ENCODE measurements at places on chromosomes 6 and 20. TPM values are rescaled to one million over a fixed set of nuclear protein-coding genes. Genes with fewer than 3 reads are reported as not detected.

FAM209A gene
- not detected for total RNA-seq

MROH8 gene
- 5.1 TPM for total RNA-seq

- peak; percentile 25 for DNase-seq
- H3K4me3 ChIP-seq: no peak overlapping the region
- no peaks in the 10 kb centered on the region for H3K27me3 ChIP-seq
- no peak overlapping the region for H3K27ac ChIP-seq
- no peaks in the 10 kb centered on the region for H3K4me1 ChIP-seq
Observed at GRCh38 chr20:11553603-11554002, 364.1 kb upstream of the BTBD3 start.

- H3K4me3 ChIP-seq: no peak overlapping the region
- no peaks in the 10 kb centered on the region for H3K36me3 ChIP-seq
- H3K27me3 ChIP-seq: no peaks in the 10 kb centered on the region
- no peak for DNase-seq
Observed at GRCh38 chr6:89385846-89386245, 26.2 kb downstream of the RRAGD start.

HSPA12B gene
- total RNA-seq: 3.1 TPM

GRCh38 chr6:71349395-71349794, 60.8 kb downstream of the OGFRL1 start:
- no peak for DNase-seq
- no peak overlapping the region for H3K4me3 ChIP-seq
- H3K27ac ChIP-seq: no peak overlapping the region
- H3K27me3 ChIP-seq: no peaks in the 10 kb centered on the region
- H3K36me3 ChIP-seq: no peaks in the 10 kb centered on the region

GRCh38 chr20:12970372-12970821, 38.4 kb upstream of the SPTLC3 start:
- H3K27ac ChIP-seq: no peak overlapping the region
- H3K36me3 ChIP-seq: no peaks in the 10 kb centered on the region
- no peaks in the 10 kb centered on the region for H3K27me3 ChIP-seq
- DNase-seq: no peak
- no peak overlapping the region for H3K4me3 ChIP-seq

DNA sequence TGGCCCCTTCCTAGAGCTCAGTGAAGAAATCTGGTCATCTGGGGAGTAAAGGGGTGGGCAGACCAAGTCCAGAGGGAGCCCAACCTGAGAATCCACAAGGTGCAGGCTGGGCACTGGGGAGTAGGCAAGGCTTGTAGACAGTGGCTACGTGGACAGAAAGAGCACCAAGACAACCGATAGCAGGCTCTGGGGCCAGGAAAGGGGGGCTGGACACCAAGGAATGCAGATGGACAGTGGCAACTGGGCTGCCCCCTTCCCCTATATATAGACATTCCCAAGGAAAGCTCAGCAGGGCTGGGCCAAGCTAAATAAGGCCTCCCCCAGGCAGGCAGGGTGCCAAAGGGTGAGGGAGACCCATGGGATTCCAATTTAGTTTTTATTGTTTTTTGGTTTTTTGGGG, 1.5 kb upstream of the TNNC2 start:
- H3K4me3 ChIP-seq: no peak overlapping the region
- peaks cover 38% of the 10 kb centered on the region for H3K4me1 ChIP-seq
- H3K27ac ChIP-seq: no peak overlapping the region
- no peaks in the 10 kb centered on the region for H3K27me3 ChIP-seq
- H3K36me3 ChIP-seq: no peaks in the 10 kb centered on the region
- no peak for DNase-seq

DNA sequence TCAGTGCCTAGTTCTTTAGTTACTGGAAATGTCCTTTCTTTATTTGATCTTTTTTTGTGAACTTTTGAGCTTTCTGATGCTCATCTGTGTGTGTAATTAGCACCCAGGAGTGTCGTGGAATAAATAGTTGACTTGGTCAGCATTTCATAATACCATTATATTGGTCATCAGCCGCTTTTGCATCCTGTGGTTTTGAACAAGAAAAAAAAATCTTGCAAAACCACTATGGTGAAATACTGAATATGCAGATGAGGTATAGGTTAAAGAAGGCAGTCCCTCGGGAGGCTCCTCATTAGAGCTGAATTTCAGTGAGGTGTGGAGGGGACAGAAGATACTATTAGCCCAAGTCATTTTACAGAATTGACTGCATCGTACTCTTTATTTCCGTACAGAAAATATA, 90.1 kb downstream of the FOXO3 start:
- H3K27ac ChIP-seq: peak overlapping the region; percentile 87
- no peaks in the 10 kb centered on the region for H3K36me3 ChIP-seq
- H3K4me1 ChIP-seq: peaks cover 98% of the 10 kb centered on the region
- H3K4me3 ChIP-seq: no peak overlapping the region

FRK gene
- 21.0 TPM for total RNA-seq

ELMO2 gene
- total RNA-seq: 9.9 TPM

DNA sequence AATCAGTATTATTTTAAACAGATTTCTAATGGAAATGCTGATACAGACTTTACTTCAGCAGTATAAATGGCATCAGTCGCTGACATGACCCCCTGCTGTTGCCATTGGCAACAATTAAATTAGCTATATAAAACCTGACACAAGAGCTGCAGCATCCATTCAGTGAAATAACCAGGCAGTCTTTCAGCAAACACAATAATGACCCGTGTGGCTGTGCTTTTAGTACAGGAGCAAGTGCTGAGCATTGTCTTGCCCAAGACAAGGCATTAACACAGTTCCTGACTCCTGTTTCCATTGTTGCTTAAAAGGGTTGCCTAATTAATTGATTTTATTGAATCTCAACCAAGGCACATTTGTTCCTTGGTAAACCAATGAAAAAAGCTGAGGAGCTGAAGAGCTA, 382.1 kb downstream of the HACE1 start:
- H3K27me3 ChIP-seq: no peaks in the 10 kb centered on the region
- H3K4me1 ChIP-seq: no peaks in the 10 kb centered on the region
- H3K36me3 ChIP-seq: no peaks in the 10 kb centered on the region
- no peak for DNase-seq

COL11A2 gene
- 0.87 TPM for total RNA-seq

CCM2L gene
- not detected for total RNA-seq

DNA sequence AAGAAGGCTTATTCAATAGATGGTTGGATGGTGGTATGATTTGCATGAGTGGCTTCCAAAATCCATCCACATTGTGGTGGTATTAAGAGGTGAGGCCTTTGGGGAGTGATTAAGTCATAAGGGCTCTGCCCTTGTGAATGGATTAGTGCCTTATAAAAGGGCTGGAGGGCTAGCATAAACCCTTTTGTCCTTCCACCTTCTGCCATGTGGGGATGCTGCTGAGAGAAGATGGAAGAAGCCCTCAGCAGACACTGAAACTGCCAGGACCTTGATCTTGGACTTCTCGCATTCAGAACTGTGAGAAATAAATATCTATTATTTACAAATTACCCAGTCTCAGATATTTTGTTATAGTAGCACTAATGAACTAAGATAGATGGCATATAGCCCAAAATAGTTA, 27.8 kb upstream of the SRPK1 start:
- H3K4me3 ChIP-seq: no peak overlapping the region
- no peaks in the 10 kb centered on the region for H3K36me3 ChIP-seq
- no peaks in the 10 kb centered on the region for H3K4me1 ChIP-seq
- no peak overlapping the region for H3K27ac ChIP-seq
- no peak for DNase-seq

DNA sequence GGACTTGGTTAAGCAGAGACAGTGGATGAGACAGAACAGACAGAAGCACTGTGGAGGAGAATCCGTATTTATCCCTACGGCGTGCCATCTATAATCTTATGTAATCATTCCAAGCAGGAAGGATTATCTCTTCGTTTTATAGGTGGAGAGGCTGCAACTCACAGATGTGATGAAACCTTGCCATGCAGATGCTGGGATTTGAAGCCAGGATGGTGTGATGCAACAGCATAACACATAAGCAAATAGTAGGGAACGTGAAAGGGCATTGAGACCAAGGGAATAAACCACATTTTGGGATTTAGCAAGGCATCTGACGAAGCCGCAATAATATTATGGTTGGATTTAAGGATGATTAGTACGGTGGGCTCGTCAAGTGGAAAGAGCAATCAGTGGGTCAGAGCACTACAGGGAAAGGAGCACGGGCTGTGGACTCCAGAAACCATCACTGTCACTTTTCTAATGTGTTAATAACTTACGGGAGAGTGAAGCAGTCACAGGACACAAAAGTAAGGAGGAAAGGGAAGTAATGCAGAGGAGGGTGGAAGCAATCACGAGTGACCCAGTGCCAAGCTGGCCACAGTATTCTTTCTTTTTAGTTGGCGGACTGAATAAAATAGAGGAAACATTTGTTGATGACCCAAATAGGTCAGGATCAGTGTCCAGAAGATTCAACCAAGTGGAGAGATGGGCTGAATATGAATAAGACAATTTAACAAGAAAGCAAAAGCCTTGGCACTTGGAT, 119.6 kb upstream of the EDN1 start:
- peaks cover 3% of the 10 kb centered on the region for H3K36me3 ChIP-seq
- no peak overlapping the region for H3K4me3 ChIP-seq
- no peak for DNase-seq
- no peak overlapping the region for H3K27ac ChIP-seq

TPBG gene
- 5.3 TPM for total RNA-seq

GSS gene
- total RNA-seq: 54.6 TPM

GRCh38 chr6:126145351-126145750, 159.0 kb downstream of the TRMT11 start:
- peak; percentile 23 for DNase-seq
- H3K4me1 ChIP-seq: no peaks in the 10 kb centered on the region
- H3K27ac ChIP-seq: no peak overlapping the region
- H3K27me3 ChIP-seq: no peaks in the 10 kb centered on the region

BNIP5 gene
- total RNA-seq: 14.8 TPM

RBPJL gene
- total RNA-seq: not detected

DNA sequence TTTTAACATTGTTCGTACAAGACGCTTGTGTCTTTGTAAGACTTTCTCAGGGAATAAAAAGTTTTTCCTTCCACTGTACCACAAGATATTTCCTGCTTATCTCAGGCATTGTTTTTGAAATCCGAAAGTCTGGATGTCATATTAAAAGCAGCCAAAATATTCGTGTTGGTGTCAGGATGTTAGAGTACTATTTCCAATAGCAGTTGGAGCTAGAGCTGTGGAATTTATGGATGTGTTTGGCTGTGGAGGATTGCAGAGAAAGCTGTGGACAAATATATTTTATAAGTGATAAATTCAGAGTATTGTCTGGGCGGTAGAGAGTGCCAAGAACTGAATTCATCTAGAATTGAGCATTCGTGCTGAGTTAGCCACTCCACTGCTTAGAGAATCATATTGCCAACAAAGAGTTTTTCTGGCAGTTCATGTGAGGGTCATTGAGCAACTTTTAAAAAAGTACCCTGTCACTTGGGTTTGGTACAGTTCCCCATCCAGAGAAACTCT, 57.7 kb downstream of the ZDHHC14 start:
- peak; percentile 76 for DNase-seq
- no peak overlapping the region for H3K4me3 ChIP-seq
- H3K27ac ChIP-seq: no peak overlapping the region

DNA sequence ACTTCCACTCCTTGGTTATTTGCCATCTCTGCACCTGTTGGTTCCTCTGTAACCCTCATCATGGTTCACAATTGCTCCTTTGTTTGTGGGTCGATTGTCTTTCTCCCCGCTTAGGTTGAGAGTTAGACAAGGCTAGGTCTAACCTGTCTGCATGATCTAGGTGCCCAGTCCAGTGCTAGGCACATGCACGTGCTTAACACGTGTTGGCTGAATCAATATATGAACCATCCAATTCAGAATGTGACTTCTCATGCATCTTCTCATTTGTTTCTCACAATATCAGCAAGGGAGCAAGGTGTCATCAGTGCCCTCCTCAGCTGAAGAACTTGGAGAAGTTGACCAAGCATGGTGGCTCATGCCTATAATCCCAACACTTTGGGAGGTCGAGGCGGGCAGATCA, 36.9 kb upstream of the CTNNBL1 start:
- DNase-seq: no peak
- H3K36me3 ChIP-seq: no peaks in the 10 kb centered on the region
- H3K4me1 ChIP-seq: no peaks in the 10 kb centered on the region
- no peak overlapping the region for H3K27ac ChIP-seq
- H3K4me3 ChIP-seq: no peak overlapping the region

DNA sequence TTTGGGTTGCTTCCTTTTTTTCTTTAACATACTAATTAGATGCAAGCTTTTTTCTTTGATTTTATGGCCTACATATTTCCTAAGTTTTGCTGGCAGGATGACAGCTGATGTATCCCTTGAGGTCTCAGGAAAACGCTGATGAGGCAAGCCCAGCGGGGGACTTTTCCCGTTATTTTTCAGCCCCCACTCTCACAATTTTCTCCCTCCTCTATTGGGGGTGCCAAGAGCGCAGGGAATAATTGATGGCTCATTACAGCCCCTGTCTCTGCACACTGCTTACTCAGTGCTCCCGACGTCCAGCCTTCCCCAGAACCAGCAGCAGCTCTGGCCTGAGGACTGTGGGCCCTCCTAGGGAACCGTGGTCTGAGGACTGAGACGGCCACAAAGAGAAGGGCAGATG, 38.6 kb upstream of the VSTM2L start:
- H3K27ac ChIP-seq: no peak overlapping the region
- DNase-seq: no peak
- H3K4me1 ChIP-seq: peaks cover 40% of the 10 kb centered on the region
- H3K27me3 ChIP-seq: no peaks in the 10 kb centered on the region
- H3K4me3 ChIP-seq: no peak overlapping the region

- DNase-seq: no peak
- no peaks in the 10 kb centered on the region for H3K27me3 ChIP-seq
- H3K36me3 ChIP-seq: no peaks in the 10 kb centered on the region
Observed at GRCh38 chr20:55160996-55161395, 685.6 kb downstream of the DOK5 start.

DNA sequence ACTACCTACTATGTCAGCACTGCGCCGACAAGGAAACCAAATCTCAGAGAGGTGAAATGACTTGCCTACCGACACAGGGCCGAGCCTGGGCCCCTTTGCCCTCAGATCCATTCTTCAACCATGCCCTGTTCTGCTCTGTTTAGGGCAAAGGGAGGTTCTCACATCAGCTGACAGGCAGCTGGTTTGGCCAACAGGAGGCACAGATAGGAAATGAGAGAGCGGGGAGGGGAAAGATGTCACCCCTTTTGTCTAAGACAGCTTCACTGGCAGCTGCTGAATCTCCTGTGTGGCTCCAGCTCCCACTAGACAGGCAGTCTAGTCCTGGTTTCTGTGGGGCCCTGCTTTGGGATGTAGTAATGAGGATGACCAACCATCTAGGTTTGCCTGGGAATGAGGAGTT, 158.7 kb downstream of the TMEM200A start:
- no peaks in the 10 kb centered on the region for H3K36me3 ChIP-seq
- no peak overlapping the region for H3K27ac ChIP-seq
- H3K4me1 ChIP-seq: no peaks in the 10 kb centered on the region

PRDM13 gene
- total RNA-seq: not detected

GINS1 gene
- total RNA-seq: not detected

- no peaks in the 10 kb centered on the region for H3K36me3 ChIP-seq
- no peak overlapping the region for H3K4me3 ChIP-seq
- no peaks in the 10 kb centered on the region for H3K4me1 ChIP-seq
- DNase-seq: peak; percentile 15
- H3K27ac ChIP-seq: no peak overlapping the region
- no peaks in the 10 kb centered on the region for H3K27me3 ChIP-seq
Observed at GRCh38 chr20:64116016-64116415, 8.7 kb upstream of the NPBWR2 start.
